ENCODE measurements at places on chromosomes 4 and X.

DNA sequence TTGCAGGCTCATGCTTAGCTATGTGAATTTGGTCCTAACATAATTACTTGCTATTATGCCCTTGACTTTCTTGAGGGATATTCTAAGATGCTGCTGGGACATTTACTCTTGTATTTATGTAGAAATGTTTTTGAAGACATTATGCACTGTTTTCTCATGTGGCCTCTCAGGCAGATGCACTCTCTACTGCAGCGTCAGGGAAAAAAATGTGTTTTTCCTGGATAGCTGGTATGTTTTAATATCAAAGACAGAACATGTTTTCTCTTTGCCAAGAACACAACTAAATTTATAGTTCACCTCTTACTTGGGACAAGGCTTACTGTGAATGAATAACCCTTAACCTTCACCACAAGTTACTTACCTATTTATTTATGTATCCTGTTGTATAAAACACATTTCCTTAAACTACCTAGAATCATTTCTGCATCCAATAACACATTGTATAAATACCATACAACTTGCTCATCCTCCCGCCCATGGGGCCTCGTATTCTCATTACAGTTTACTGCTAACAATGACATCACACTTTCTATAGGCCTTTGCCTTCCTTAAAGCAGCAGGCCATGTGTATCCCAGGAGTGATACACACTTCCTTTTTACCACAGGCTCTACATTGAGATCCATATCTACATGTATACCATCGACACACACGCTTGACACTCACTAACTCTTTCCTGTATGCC is 178.7 kb downstream of the SLIT2 start:
- DNase-seq, result no peak

- no peak for DNase-seq
These were observed 268.2 kb upstream of the PPARGC1A start for GRCh38 chr4:24158031-24158430.

- no peak for DNase-seq
These were observed 79.2 kb downstream of the ARAP2 start for GRCh38 chr4:36164900-36165630.

DNA sequence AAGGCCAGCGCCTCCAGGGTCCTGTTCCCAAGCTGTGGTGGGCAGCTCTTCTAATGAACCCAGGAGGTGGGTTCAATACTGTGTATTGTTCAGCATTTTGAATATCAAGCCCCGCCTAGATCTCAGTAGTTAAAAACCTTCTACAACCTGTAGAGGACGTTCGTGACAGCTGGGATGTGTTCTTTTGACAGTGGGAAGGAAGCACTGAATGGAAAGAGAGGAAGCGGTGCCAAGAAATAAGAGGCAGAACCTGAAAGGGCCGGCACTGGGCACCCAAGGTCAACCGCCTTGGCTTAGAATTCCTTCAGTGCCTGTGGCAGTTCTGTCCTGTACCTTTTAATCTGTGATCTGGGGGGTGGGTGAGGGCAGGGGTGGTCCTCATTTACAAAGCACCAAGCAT is 73.1 kb downstream of the CC2D2A start:
- no peak for DNase-seq

- no peak for DNase-seq
These were observed 231.9 kb upstream of the CTSO start for GRCh38 chr4:156185514-156186055.
